Left renal pelvis (tissue), 4 donors: ENCODE measurements at places on chromosomes 11 and 22. TPM values are rescaled to one million over a fixed set of nuclear protein-coding genes. Genes with fewer than 3 reads are reported as not detected.

GRCh38 chr11:60208951-60209350 lies 26.1 kb upstream of the MS4A6A start:
- no peak for DNase-seq

GRCh38 chr11:114195151-114195550 lies 101.0 kb upstream of the NNMT start:
- no peak for DNase-seq

DNA sequence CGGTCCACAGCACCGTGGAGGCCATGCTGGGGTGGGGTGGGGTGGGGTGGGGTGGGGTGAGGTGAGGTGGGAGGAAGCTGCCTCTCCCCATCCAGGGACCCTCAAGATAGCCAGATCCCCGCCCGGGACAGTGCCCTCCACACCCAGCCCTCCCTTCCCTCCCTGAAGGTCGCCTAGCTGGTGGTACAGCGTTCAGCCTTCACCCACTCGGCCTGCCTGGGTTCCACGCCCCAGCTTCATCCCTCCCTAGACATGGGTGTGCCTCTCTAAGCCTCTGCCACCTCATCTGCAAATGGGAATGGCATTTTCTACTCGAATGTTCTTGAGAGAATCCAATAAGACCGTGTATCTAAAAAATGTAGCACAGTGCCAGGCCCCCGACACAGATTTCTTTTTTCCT lies 17.8 kb downstream of the KCTD17 start:
- no peak for DNase-seq

GRCh38 chr11:44620328-44620725 lies 54.9 kb downstream of the CD82 start:
- no peak for DNase-seq

DNA sequence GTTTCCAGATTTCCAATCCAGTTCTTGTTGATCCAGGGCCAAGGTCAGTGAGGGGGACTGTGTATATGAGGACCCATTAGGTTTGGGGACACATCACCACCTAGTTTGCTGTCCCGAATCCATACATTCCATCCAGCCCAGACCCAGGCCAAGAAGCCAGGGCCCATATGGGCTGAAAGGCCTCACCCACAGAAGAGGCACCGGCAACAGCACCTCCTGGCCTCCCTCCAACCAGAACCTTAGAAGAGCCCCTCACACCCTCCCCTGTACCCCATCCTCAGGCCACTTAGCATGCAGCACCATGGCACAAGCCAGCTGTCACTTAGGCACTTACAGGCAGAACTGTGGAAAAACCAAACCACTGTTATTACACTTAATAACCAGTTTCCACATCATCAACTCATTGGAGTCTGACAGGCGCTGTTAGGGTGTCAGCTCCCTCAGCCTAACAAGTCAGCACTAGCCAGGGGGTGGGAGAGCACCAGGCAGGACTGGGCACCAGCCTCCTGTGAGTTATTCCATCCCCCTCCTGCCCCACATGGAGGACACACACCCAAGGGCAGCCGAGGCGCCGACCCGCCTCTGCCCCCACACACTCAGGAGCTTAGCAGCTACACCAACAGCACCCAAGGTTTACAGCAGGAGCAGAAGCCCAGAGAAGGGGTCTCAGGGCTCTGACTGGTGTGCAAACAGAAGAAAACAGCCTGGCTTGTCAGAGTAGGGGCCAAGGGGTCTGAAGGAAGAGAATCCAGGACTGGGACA lies 132.0 kb downstream of the BUD13 start:
- DNase-seq: no peak

The FADD gene
- polyA plus RNA-seq: 11.2 TPM

DNA sequence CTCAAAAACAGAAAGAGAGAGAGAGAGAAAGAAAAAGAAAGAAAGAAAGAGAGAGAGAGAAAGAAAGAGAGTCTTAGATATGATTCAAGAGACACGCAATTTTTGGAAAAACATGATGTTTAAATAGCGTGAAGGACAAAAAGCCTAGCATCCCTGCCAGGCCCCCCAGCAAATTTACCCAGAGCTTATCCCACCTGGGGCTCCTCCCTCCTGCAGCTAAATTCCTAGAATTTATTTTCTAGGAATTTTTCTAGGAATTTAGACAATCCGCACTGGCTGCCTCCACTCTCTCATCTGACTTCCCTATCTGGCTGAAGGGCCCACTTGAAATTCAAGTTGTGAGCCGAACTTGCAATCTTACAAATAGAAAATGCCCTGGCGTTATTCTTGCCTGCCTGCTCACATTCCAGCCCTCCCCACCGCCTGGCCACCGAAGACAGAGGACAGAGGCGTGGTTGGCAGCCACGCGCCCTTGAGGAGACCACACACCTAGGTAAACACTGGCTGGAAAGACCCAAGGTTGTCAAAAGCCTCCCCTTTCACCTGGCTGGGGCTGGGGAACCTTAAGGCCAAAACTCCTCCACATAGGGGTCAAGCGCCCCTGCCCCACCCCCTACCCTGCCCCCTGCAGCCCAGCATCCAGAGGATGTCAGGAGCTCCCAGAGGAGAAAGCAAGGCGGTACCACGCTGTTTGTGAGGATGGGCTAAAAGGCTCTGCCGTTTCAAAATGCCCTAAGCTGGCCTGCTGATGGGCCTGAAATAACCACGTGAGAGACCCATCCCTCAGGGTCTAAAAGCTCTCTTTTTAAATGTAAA lies 42.2 kb downstream of the AHNAK start:
- no peak for DNase-seq

GRCh38 chr11:109734566-109734965 lies 312.6 kb downstream of the C11orf87 start:
- no peak for DNase-seq

The F2 gene
- 3.0 TPM for polyA plus RNA-seq

DNA sequence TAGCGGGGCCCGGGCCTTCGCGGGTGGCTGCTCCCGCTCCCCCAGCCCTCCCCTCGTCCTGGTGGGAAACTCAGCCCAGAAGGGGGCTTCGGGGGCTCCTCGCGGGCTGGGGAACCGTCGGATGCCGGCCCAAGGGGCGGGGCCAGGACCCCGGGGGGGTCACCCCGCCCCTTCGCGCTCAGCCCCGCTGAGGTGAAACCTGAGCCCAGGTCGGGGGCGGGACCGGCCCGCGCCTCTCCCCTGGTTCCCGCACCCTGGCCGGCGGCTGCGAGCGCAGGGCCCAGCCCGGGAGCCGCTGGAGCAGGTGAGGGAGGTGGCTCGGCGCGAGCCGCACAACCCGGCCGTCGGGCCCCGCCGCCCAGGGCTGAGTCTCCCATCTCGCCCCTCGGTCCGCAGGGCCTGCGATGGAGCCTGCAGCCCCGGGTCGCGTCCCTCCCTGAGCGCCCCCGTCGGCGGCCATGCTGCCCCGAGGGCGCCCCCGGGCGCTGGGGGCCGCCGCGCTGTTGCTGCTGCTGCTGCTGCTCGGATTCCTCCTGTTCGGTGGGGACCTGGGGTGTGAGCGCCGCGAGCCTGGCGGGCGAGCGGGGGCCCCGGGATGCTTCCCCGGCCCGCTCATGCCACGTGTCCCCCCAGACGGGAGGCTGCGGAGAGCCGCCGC lies at the start of gene LARGE2:
Gene LARGE2 (plus strand): TSS at position 232 of the 658 bp plus-strand sequence. CDS start 227 bp downstream, at position 459.
- DNase-seq: no peak

DNA sequence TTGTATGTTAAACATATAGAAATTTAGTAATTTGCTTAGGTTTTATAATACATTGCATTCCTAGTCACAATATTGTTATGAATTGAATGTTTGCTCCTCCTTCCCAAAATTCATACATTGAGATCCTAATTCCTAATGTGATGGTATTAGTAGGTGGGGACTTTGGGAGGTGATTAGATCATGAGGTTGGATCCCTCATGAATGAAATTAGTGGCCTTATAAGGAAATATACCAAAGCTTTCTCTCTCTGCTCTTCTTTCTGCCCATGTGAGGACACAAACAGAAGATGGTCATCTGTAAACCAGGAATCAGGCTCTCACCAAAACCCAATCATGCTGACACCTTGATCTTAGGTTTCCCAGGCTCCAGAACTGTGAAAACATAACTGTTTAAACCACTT lies 41.3 kb upstream of the POU2AF2 start:
- DNase-seq: no peak
